Anterior cingulate cortex (tissue), 58 donors: ENCODE measurements at places on chromosomes 3 and 15.

DNA sequence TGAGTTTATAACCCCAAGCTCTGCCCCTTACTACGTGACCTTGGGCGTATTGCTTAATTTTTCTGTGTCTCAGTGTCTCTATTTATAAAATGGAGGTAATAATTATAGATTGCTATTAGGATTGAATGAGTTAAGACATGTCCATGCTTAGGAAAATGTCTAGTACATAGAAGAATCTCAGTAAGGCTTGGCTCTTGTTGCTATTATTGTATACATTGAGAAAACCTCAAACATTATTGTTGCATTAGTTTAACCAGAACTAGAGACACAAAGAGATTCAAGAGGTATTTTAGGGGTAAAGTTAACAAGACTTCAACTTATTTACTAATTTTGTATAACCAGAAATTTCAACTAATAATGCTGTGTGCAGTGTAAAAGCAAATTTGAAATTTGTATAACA lies 66.7 kb downstream of the MEF2A start:
- no peak for DNase-seq

DNA sequence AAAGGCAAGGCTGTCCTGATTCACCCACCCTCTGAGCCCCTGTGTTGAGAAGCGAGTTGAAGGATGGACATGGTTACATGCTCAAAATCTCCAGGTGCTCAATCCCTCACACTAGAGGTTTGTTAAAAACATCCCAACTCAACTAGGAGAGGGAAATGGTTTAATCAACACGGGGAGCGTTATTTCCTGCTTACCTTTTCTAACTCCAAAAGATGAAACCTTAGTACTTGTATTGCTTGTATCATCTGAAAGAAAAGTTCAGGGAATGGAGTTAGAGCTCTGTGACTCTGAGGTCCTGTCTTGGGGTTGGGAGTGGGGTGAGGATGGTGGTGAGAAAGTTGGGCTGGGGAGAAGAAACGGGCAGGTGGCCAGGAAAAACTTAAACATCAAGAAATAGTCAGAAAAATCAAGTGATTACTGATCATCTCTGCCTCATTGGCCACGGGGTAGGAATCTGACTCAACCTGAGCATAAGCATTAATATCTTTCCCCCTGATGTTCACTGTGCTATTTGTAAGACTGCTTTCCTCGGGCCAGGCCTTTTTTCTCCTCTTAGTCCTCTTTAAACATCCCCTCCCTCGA lies 5.9 kb downstream of the MEIS2 start:
- DNase-seq: no peak

DNA sequence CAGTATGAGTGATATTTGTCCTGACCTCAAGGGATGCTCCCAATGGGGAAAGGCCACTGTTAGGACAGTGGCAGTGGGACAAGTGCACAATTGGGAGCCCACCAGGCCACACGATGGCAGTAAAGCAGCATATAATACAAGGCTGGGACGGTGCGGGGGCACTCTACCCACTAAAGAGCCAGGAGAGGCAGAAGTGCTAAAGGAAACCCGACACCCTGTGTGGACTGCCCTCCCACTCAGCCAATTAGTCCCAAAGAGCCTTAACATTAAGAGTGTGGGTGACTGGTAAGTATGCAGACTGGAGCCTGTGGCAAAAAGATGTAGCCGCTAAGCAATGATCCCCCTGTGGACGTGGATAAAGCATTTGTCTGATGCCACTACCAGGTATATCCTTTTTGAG lies 8.2 kb upstream of the ZNF589 start:
- DNase-seq: peak; percentile 53

- no peak for DNase-seq
Observed at GRCh38 chr15:77897896-77898406, 179.6 kb downstream of the TBC1D2B start.

GRCh38 chr15:71691458-71692417 lies 118.6 kb upstream of the NR2E3 start:
- DNase-seq: no peak

GRCh38 chr15:68349151-68349550 lies 71.6 kb downstream of the FEM1B start:
- no peak for DNase-seq

- no peak for DNase-seq
Observed at GRCh38 chr3:143288944-143289343, 169.4 kb downstream of the CHST2 start.

DNA sequence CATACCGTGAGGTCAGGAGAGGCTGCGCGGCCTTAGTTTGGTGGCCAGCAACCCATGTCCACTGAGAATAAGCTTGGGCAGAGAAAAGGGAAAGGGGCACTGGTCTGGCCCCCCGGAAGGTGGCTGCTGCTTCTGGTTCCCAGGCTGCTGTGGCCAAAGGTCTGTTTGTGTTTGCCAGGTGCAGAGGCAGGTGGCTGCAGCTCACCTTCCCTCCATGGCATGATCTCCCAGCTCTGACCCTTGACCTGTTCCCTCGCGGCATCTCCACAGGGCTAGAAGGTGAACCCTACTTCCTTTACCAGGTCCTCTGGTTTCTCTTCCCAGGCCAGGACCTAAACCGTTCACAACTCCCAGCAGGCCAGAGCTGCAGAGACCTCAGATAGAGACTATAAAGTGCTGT lies 13.8 kb downstream of the VPS18 start:
- no peak for DNase-seq

- DNase-seq: no peak
Observed at GRCh38 chr3:170322566-170323269, 34.8 kb upstream of the SKIL start.

- DNase-seq: no peak
Observed at GRCh38 chr3:170178651-170179050, 2.9 kb downstream of the PHC3 start.

GRCh38 chr3:195863121-195864061 lies 45.0 kb downstream of the TNK2 start:
- peak; percentile 60 for DNase-seq

DNA sequence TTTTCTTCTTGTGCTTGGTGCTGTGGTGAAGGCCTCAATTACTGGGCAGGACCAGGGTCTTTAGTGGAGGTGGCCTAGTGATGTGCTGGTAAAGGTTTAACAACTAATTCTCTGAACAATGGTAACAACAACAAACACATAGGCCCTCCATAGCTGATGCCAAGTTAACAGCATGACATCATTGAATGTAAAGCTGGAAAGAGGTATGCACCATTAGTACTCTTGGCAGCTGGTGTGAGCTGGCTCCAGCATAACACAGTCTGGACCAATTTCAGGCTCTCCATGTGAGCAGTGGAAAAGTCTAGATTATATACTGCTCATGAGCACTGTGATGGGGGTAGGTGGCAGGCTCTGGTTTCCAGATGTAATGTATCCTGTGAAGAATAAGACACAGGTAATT lies 61.8 kb downstream of the SLC7A14 start:
- no peak for DNase-seq

- DNase-seq: no peak
Observed at GRCh38 chr3:72494626-72495025, 353.6 kb downstream of the SHQ1 start.

- no peak for DNase-seq
Observed at GRCh38 chr15:34644061-34644460, 60.6 kb upstream of the GOLGA8B start.

DNA sequence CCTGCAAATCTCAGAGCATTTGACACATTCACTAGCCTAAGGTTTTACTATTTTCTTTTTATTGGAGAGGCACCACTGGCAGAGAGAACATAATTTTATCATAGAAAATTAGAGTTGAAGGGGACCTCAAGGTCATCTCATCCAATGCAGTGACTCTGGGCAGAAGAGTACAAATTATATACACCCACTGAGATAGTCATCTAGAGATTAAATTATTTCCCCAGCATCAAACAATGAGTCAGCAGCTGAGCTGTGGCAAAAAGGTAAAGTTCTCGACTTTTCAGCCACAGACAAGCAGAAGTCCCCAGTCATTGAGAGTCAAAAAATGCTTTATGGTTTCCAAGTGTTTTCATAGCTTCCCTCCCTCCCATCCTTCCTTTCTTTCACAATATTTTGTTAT lies 39.3 kb upstream of the SEMA6D start:
- no peak for DNase-seq

DNA sequence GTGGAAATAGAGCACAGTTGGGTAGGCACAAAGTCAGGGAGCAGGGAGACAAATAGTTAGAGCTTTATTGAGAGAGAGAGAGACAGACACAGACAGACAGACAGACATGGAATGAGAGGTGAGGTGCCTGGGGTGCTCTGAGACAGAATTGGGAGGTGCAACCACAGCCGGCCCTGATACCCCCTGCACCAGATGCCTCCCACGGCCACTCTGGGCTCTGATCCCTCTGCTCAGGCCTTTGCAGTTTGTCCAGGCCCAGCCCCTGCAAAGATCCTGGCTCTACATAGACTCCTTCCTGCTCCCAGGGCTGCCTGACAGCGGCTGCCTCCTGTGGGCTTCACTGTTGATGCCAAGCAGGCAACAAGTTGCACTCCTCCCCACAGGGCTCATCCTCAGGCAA lies 283.8 kb downstream of the GABRG3 start:
- DNase-seq: no peak

GRCh38 chr3:128131897-128132646 lies 8.5 kb upstream of the RUVBL1 start:
- no peak for DNase-seq

- no peak for DNase-seq
Observed at GRCh38 chr3:59696783-59697182, 647.0 kb upstream of the CFAP20DC start.
